Mucosa of gallbladder (tissue), 1 donor: ENCODE measurements at places on chromosomes 3 and 15. TPM values are rescaled to one million over a fixed set of nuclear protein-coding genes. Genes with fewer than 3 reads are reported as not detected.

DNA sequence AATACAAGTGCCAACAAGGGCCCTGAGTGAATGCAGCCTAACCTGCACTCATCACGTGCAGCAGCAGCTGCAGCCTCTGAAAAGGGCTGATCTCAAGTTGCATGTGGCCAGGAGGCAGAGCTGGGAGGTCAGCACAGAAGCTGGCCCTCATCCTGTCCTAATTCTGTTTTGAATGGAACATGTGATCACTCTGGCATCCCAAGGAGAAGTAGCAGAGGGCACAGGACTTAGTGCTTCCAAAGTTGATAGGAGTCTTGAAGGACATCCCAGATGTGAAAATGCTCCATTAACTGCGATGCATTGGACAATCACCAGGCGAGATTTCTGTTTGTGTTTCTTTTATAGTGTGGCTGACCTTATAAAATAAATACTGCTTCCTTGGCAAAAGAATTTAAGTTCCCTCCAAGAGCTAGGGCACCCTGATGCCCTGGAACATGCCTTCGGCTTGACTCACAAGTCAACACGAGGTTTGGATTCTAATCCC is 31.6 kb upstream of the STAG1 start:
- DNase-seq, result no peak

- DNase-seq, result no peak
These were observed 159.3 kb upstream of the C2CD4B start for GRCh38 chr15:62324382-62324781.

TMCC1 gene
- total RNA-seq, result 52.9 TPM

GRIP2 gene
- 2.1 TPM for total RNA-seq

- no peak for DNase-seq
These were observed 88.0 kb upstream of the IQSEC1 start for GRCh38 chr3:13161021-13161759.
